ENCODE measurements at places on chromosomes 3 and 15. TPM values are rescaled to one million over a fixed set of nuclear protein-coding genes. Genes with fewer than 3 reads are reported as not detected.

DNA sequence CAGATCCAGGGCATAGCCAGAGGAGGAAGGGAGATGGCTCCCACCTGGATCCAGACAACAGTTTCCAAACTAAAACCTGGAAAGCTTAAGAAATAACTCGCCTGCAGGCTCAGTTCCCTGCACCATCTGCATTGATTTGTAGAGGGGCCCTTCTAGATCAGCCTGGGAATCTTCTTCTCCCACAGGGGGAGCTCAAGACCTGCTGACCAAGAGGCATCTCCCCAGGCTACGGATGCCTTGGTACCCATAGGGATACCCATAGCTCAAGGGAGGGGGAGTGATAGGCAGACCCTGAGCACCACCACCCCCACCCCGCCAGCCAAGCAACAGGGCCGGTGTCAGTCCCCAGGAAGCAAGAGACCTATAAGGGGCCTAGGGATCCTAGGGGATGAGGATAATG lies 28.0 kb upstream of the DCLK3 start:
- DNase-seq: no peak

Gene CERS3
- 0.74 TPM for total RNA-seq

Gene TRAIP
- 30.0 TPM for total RNA-seq

GRCh38 chr15:71811752-71812735 lies 1.7 kb downstream of the NR2E3 start:
- no peak for DNase-seq

DNA sequence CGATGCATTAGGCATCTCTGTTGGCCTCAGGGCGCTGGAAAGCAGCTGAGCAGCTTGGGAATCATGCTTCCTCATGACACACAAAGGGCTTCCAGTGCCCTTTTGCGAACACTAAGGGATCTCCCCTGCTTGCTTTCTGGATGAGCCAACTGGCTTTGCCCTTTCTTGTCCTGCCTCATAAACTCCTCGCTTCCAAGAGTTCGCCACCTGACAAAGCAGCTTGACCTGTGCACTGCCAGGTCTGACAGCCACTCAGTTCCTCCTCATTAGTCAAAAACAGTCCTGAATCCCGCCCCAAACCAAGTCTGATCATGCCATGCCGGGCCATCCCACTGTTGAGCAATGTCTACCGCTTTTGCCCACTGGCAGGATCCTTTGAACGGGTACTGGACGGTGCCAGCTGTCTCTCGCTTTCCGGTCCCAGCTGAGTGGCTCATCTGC lies 265.4 kb upstream of the LYSMD4 start:
- peak; percentile 41 for DNase-seq

Gene MYO1E
- 42.0 TPM for total RNA-seq

DNA sequence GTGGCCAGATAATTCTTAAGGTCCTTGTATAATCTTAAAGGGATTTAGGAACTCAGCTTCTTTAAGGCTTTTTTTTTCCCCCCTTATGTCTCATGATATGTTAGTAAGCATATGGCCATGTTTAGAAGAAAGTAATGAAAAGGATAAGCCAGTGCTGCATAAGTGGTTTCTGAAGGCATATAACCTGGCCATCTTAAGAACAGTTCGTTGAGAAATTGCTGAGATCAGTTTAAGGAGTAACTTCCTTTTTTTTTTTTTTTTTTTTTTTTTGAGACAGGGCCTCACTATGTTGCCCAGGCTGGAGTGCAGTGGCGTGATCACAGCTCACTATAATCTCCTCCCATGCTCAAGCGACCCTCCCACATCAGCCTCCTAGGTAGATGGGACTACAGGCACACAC lies 51.7 kb downstream of the UBE2E2 start:
- no peak for DNase-seq

Data from activated naive CD4-positive, alpha-beta T cell treated with anti-CD3 and anti-CD28 coated beads, Interleukin-2, amount 50 U/mL, for 72 hours (primary cell).